Activated CD4-positive, alpha-beta T cell treated with anti-CD3 and anti-CD28 coated beads, Interleukin-2, amount 10 ng/mL, durations not matched to agents 7 days and 5 days (primary cell): ENCODE measurements at places on chromosomes 5 and 9.

DNA sequence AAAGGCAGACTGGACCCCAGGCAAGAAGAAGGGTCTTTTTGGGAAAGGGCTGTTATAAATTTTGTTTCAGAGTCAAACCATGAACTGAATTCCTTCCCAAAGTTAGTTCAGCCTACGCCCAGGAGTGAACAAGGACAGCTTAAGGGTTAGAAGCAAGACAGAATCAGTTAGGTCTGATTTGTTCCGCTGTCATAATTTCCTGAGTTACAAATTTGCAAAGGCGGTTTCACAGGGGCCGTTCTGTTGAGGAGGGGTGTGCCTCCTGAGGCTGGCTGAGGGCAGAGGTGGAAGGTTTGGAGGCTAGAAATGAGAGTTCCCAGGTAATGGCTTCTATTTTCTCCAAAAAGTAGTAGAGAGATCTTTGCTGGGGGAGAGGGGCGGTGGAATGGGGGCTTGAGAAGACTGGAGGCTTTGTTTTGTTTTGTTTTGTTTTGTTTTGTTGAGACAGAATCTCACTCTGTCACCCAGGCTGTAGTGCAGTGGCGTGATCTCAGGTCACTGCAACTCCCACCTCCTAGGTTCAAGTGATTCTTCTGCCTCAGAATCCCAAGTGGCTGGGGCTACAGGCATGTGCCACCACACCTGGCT is 4.1 kb upstream of the CERCAM start:
- no peak for DNase-seq

DNA sequence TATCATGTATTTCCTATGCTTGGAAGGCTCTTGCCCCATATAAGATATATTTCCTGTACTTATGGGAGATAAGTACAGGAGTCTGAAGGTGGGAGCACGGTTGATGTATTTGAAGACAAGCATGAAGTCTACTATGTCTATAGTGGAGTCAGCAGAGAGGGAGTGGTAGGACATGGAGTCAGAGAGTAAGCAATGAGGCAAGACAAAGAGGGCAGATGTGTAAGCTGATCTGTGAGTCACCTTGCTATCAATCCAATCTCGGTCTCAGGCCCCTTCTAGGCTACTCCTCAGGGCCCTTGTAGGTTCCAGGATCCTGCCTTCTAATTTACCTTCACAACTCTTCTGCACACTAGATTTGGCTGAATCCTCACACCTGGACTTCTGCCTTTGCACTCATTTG is 105.5 kb downstream of the MACIR start:
- no peak for DNase-seq

DNA sequence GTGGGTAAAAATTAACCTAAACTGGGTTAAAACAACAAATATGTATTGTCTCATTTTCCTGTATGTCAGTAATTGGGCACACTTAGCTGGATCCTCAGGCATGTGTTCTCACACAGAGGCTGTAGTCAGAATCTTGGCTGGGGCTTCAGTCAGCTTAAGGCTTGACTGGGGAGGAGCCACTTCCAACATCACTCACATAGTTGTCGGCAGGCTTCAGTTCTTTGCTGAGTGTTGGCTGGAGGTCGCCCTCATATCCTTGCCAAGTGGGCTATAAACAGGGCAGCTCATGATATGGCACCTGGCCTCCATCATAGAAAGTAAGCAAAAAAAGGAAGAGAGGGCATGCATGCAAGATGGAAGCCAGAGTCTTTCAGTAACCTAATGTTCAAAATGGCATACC is 173.0 kb downstream of the GIN1 start:
- no peak for DNase-seq

DNA sequence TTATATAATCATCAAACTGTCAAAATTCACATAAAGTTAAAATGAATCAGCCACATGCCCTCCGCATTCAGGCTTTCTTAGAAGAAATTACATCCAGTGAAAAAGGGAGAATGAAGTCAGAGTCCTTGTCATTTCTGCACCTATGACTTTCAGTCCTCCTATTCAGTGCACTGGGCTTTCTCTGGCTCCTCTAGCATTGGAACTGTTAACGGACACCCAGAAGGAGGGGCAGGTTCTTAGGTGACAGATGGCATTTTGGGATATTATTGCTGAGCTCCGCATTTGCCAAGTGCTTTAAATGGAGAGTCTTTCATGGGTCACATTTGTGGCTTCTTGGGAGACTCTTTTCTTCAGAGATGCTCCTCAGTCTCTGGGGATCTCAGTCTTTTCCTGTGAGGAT is 40.0 kb downstream of the ADAMTS19 start:
- DNase-seq = no peak

GRCh38 chr9:137078701-137079400 is 1.5 kb downstream of the UAP1L1 start:
- no peak for DNase-seq

DNA sequence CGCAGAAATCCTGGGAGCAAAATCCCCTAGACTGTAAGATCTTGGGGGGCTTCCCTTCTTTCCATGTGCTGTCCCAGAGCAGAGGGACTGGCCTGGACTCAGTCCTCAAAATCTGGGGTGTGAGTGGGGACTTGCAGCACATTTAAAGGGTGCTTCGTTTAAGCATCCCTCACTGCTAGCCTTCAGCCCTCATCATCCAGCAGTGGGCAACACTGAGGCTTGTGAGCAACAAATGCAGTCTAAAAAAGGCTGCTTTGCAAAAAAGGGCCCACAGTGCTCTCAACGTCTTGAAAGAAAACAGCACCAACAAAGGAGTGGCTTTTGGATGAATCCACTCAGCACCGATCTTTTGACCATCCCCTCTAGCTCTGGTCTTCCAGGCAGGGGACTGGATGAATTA is 128.3 kb upstream of the TBC1D2 start:
- DNase-seq = no peak

GRCh38 chr9:2727966-2728613 is 10.8 kb downstream of the KCNV2 start:
- DNase-seq = no peak

- no peak for DNase-seq
Measured at GRCh38 chr9:104177003-104177611, 83.0 kb downstream of the SMC2 start.

DNA sequence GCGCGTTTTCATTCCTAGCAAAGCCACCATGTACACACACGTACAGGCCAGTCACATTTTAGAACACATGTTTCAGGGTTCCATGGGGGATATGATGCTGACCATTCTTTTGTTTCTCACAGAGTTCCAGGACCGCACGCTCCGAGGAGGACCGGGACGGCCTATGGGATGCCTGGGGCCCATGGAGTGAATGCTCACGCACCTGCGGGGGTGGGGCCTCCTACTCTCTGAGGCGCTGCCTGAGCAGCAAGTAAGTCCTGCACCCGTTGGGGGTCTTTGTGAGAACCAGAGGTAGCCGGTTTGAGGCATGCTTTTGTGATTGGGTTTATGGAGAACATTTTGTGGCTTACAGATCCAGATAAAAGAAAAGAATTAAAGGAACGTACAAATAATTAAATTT is 30.8 kb downstream of the ADAMTSL1 start:
- no peak for DNase-seq

- DNase-seq = no peak
Measured at GRCh38 chr5:101473483-101473882, 570.4 kb upstream of the ST8SIA4 start.
